HTR-8/SVneo (cell line): ENCODE measurements at places on chromosomes 2 and 18.

DNA sequence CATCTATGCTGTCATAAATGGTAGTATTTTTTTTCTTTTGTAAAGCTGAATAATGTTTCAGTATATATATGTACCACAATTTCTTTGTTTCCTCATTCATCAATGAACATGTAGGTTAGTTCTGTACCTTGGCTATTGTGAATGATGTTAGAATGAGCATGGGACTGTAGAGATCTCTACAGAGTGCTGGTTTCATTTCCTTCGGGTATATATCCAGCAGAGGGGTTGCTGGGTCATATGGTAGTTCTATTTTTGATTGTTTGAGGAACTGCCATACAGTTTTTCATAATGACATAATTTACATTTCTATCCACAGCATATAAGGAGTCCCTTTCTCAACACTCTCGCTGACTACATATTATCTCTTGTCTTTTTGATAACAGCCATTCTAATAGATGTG lies 243.5 kb downstream of the CDH7 start:
- DNase-seq: no peak

GRCh38 chr2:37561615-37562569 lies 109.5 kb downstream of the CDC42EP3 start:
- peak; percentile 70 for DNase-seq

DNA sequence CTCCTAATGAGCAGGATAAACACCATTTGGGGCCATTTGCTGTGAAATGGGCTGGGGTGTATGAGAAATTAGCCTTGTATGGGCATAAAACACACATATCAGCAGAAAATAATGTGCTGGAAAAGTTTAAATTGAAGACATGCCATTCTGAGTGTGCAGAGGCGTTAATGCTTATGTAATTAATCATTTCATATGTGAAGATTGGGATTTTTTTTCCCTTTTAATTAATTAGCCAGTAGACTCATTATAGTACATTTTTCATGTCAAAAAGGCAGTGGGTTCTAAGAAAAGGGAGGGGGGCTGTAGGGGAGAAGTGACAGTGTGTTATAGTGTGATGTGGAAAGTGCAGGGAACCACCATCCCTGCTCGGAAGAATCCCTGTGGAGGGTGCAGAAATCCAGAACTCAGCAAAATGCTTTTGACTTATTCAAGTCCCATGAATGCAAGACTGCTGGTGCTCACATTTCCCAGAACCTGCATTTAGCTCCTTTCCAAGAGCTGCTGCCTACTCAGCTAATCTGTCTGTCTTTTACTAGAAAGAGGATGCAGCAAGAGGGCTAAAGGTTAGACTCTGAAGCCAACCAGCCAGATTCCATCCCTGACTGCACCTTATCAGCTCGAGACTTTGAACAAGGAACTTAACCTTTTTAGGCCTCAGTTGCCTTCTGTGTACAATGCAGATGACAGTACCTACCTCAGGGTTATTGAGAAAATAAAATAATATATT lies 11.6 kb upstream of the COX7A2L start:
- no peak for DNase-seq

- DNase-seq: peak; percentile 3
Measured at GRCh38 chr2:139790807-139791752, 1010.9 kb upstream of the NXPH2 start.

GRCh38 chr2:189022053-189022481 lies 47.9 kb downstream of the COL3A1 start:
- DNase-seq: no peak

DNA sequence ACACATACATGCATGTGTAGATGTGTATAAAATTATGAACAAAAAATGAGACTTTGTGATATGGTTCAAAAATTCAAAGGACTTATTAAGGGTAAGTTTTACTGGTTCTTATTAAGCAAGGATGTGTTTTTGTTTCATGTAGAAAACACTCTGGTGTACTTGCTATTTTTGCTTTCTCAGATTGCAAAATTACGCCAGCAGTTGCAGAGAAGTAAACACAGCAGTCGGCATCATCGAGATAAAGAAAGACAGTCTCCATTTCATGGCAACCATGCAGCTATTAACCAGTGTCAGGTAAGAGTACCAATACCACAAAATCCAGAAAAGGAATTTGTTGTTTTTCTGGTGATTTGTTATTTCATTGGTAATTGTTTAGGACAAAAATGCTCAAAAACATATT lies 91.3 kb downstream of the FAM117B start:
- DNase-seq: no peak
